H54 (cell line): ENCODE measurements at places on chromosomes 6 and 20.

- DNase-seq, result no peak
Observed at GRCh38 chr6:78492351-78493017, 374.9 kb upstream of the IRAK1BP1 start.

- no peak for DNase-seq
Observed at GRCh38 chr6:147911686-147912085, 403.2 kb downstream of the SAMD5 start.

DNA sequence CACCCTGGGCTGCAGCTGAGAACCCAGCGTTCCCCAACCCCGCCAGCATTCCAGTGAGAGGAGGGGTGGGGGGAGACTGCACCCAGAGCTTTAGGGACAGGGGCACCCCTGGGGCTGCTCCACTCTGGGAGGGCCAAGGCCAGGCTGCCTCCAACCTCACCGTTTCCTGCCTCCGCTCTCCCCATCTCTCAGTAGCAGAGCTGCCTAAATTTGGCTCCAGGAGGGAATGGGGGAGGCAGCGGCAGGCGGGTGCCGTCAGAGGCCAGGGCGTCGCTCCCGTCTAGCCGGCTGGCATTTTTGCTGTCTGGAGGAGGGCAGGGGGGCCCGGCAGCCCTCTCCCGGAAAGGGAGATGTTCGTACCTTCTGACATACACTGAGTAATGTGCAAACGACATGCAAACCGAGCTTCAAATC, 46.6 kb downstream of the NOL4L start:
- DNase-seq, result no peak

- DNase-seq, result no peak
Observed at GRCh38 chr6:148682990-148683389, 63.8 kb upstream of the UST start.

DNA sequence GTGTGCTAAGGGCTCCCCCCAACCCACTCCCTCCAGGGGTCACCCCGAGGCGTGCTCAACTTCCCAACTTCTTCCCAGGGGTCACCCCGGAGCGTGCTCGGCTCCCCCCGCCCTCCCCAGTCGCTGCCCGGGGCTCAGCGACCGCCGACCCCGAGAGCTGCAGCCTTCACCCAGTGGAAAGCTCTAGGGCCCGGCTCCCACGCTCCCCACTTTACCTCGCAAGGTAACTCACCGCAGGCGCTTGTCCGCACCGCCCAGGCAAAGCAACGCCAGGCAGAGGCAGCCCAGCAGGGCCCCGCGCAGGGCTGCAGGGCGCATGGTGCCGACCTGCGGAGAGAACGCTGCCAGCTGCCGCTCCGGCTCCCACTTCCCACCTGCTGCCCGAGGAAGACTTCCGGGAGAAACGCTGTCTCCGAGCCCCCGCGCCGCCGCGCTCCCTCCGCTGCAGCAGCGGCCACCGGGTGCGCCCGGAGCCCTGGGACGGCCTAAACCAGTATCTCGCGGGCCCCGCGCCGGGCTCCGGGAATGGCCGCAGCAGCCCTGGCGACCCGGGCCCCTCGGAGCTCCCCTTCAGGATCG, 396 bp downstream of the RNASET2 start:
- DNase-seq, result no peak

DNA sequence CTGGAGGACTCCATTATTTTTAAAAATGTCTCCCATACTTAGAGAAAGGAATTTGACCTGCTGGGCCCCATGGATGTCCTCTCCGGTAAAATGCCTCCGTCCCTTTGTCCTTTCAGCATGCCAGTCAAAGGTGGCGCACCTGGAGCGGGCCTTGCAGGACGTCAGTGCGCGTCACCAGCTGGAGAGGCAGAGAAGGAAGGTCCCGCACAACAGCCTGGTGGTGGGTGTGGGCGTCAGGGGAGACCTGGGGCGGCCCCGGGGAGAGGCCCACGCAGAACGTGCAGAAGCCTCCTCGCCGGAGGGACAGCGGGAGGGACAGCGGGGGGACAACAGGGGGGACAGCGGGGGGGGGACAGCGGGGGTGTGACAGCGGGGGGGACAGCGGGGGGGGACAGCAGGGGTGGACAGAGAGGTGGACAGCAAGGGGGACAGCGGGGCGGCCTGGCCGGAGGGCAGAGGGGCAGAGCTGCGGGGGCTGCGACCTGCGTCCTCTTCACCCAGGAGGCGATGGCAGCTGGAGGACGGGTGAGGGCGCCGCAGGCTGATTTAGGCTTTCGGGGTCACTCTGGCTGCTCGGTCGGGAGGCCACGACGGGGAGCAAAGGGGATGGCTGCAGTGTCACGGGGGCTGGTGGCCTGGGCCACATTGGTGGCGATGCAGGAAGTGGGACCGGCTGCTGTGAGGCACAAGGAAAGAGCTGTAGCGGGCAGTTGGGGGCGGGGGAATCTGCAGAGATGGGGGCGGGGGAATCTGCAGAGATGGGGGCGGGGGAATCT, 859 bp upstream of the KIF25 start:
- DNase-seq, result no peak

GRCh38 chr20:37407573-37408002, 61.6 kb downstream of the SRC start:
- DNase-seq, result no peak
